ENCODE measurements at places on chromosomes 7 and 10. TPM values are rescaled to one million over a fixed set of nuclear protein-coding genes. Genes with fewer than 3 reads are reported as not detected.

UCMA gene
- not detected for total RNA-seq

- no peak for DNase-seq
Observed at GRCh38 chr10:109875151-109875568, 48.2 kb downstream of the XPNPEP1 start.

DNA sequence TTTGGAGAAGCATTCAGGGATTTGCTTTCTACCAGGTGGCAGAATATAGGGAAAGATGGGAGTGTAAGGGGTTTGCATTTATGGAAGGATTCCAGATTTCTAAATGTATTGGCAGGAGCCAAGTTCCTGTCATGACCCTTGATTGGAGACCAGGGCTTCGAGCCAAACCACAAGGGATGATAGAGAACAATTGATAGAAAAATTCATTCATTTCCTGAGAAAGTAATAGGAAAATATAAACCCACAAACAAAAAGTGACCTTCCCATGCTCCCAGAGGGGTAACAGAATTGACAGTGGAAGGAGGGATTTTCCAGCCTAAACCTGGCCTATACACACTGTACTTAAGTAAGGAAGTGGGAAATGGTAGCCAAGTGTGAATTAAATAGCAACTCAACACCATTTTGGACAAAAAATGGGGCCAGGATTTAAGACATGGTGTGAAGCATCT lies 22.4 kb upstream of the IFIT2 start:
- no peak for DNase-seq

SFTPA2 gene
- total RNA-seq, result 0.35 TPM

DNA sequence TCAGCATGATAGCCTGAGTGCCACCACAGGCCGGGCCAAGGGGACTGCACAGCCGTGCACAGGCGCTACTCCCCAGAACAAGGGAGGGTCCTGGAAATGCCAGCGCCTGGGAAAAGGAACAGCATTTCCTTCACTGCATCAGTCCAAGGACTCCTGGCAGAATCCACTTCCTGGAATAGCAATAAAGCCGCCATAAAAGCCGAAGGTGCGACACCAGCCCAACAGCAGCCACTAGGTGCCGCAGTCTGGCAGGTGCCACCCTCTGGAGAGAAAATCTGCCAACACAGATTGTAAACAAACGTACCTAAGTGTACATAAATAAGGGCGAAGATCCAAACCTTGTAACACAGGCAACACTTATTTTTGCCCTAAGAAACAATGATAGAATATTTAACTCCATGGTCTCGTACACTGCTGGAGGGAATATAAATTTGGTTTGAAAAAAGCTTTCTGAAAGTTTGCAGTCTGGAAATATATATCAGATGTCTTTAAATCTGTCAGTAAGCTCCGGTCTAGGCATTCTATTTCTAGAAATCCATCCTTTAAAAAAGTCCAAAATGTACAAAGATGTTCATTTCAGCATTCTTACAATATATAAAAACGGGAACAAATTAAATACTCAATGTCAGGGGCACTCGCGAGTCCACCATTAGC lies 22.2 kb downstream of the VOPP1 start:
- DNase-seq, result no peak

C10orf62 gene
- 0.35 TPM for total RNA-seq

- no peak for DNase-seq
Observed at GRCh38 chr10:10872035-10872673, 145.5 kb upstream of the CELF2 start.

RASA4B gene
- total RNA-seq, result 7.5 TPM

SEMA3C gene
- total RNA-seq, result 71.7 TPM

SPOCK2 gene
- 12.7 TPM for total RNA-seq

POLL gene
- 20.1 TPM for total RNA-seq

GRCh38 chr7:156127166-156128134 lies 315.2 kb upstream of the SHH start:
- no peak for DNase-seq

ANKRD30A gene
- total RNA-seq, result not detected

DNA sequence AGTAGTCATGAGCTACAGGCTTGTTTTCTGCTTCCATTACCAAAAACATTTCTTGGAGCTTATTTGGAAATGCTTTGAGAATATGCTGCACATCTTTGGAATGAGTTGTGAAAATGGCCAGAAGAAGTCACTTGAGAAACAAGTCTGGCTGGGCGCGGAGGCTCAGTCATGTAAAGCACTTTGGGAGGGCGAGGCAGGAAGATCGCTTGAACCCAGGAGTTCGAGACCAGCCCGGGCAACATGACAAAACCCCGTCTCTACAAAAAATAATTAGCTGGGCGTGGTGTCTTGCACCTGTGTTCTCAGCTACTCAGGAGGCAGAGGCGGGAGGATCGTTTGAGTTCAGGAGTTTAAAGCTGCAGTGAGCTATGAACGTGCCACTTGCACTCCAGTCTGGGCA lies 882 bp upstream of the CHCHD1 start:
- no peak for DNase-seq

DNA sequence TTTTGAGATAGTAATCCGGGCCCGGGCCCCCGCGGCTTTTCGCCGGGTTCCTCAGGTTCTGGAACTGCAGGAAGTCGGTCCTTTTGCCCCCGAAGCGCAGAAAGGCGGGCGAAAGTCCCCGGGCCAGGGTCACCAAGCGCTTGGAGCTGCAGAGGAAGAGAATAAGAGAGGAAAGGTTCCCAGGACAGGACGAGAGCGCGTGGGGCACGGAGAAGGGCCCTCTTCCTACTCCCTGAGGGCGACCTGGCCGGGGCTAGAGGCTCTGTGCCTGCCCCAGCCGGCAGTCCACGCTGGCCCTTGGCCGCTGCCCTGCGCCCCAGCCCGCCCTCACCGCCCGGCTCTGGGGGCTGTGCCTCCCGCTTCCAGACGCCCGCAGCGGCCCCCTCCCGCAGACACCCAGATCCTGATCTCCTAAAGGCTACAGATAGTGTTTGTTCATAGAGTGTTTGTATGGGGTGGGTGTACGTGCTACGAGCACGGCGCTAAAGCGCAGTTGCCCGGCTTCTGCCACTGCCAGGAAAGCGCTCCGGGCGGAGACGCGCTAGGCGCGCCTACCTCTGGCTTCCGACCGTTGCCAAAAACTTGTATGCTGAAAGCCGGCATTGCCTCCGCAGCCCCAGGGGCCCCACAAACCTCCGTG lies 3.2 kb downstream of the HPSE2 start:
- no peak for DNase-seq

- DNase-seq, result no peak
Observed at GRCh38 chr10:76309070-76309469, 877.6 kb downstream of the LRMDA start.

DLX5 gene
- total RNA-seq, result not detected

GRCh38 chr7:137266764-137267163 lies 76.8 kb downstream of the PTN start:
- no peak for DNase-seq

NANOS1 gene
- total RNA-seq, result 8.7 TPM

BTRC gene
- total RNA-seq, result 33.2 TPM

DNA sequence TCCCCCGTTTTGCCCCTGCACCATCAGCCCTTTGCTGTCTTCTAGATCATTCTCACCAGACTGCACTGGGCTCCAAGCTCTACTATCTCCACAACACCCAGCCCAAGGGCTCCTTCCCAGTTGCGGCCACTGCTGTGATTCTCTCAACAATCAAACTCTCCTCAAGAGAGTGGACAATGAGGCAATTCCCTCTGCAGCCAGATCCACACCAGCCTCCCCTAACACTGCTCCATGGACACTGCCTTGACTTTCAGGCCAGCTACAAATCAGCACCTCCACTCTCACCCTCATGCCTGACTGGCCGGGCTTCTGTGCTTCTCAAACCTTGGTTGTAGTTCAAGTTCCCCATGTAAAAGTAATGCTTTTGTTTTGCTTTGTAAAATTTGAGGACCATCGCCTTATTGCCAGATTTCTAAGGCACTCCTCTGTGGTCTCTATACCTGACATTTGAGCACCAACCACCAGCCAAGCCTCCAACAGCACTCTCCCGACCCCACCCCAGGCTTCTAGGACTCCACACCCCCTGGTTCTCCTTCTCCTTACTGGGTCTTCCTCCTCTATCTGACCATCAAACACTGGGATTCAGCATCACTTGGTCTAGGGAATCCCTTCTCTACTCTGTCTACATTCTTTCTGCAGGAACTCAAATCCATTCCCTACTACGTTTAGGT lies 45.4 kb downstream of the PPIF start:
- DNase-seq, result no peak

DNA sequence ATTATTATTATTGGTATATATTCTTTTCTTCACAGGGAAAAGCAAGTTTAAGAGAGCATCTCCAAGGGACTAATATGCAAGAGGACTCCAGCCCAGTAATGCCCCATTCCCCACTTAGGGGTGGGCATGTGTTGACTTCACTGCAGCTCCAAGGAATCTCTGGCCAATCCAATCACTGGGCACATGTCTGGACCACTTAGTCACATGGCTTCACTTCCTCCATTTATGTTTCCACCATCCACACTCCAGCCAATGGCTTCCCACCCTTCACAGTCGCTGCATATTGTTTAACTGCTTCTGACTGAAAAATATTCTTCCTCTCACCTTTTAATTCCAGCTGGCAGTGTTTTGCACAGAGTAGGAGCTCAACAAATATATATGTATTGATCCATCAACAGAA lies 43.6 kb downstream of the FBXL13 start:
- no peak for DNase-seq

CCDC172 gene
- total RNA-seq, result not detected

DNA sequence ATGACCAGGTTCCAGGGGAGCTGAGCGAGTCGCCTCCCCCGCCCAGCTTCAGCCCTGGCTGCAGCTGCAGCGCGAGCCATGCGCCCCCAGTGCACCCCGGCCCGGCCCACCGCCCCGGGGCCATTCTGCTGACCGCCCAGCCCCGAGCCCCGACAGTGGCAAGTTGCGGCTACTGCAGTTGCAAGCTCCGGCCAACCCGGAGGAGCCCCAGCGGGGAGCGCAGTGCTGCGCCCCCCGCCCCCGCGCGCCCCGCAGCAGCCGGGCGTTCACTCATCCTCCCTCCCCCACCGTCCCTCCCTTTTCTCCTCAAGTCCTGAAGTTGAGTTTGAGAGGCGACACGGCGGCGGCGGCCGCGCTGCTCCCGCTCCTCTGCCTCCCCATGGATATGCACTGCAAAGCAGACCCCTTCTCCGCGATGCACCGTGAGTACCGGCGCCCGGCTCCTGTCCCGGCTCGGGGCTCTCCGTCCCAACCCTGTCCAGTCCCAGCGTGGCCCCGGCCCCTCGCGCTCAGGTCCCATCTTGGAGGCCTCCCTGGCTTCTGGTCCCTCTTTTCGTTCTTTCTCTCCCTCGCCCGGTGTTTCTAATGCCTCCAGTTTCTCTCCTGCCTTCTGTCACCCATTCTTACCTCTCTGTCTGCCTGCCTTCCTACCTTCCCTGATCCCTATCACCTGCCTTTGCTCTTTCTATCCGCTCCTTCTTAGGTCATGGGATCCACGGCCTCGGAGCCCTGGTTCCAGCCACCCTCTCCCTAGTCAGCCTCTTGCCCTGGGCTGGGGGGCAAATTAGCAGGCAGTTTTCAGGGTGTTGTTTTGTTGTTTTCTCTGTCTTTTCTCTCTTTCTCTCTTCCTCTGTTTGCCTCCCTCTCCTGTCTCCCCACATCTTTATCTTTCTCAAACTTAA lies 751 bp downstream of the PAX2 start:
- no peak for DNase-seq

DNA sequence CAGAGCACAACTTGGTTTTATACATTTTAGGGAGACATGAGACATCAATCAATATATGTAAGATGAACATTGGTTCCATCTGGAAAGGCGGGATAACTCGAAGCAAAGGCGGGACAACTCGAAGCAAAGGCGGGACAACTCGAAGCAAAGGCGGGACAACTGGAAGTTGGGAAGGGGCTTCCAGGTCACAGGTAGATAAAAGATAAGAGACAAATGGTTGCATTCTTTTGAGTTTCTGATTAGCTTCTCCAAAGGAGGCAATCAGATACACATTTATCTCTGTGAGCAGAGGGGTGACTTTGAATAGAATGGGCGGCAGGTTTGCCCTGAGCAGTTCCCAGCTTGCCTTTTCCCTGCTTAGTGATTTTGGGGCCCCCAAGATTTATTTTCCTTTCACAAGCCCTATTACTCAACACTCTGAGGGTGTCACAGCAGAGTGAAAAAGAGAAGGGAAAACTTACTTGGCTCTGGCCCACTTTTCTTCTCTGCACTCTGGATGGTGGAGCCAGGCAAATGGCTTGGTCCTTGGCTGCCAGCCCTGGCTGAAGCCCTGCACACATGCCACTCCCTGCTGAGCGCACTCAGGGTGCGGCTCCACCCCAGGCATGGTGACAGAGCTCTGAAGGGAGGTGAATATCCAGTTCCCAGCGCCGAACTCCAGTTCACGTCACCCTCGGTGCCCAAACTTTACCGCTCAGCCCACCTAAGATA lies 46.7 kb downstream of the PARD3 start:
- DNase-seq, result peak; percentile 90

GRCh38 chr10:125982260-125982948 lies 86.0 kb downstream of the FANK1 start:
- DNase-seq, result no peak

- DNase-seq, result no peak
Observed at GRCh38 chr10:89426230-89426868, 12.0 kb downstream of the IFIT5 start.

- no peak for DNase-seq
Observed at GRCh38 chr7:158324397-158325360, 262.9 kb downstream of the PTPRN2 start.

DNA sequence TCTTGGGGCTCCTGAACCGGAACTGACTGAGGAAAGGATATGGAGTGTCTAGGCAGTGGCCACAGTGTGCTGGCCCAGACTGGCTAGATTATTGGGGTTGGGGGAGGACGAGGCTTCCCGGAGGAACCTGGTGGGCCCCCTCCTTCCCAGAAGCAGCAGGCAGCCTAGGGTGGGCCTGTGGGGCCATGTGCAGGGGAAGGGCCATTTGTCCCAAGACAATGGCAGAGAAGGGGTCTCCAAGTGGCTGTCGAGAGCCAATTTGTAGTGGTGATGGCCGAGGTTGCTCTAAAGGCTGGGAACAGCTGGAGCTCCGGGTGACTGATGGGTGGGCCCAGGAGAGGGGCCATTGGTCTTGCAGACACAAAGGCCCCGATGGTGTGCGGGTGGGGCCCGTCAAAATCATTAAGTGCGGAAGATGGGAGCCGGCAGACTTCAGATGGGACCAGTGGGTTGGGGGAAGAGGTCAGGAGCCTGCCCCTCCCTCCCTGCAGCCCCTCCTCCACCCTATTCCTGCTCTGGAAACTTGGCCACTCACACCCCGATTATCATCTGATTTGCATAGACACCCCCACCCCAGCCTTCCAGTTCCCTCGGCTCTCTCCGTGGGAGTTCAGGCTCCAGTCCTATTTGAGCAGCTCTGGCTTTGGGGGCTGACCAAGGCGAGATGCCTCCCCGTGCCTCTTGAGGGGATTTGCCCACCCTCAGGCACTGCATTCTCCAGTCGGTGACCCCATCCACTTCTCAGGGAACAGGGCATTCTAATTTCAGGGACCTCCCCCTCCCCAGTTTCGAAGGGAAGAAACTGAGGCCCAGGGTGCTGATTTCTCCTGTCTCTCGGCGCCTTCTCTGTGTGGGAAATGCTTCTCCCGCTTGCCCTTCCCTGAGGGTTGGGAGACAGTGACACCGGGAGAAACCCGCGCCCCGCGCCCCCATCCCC lies 36.0 kb upstream of the PAX2 start:
- no peak for DNase-seq

PAOX gene
- 2.8 TPM for total RNA-seq
